ENCODE measurements at places on chromosomes 13 and 19.

GRCh38 chr13:77387607-77388200, 60.8 kb upstream of the MYCBP2 start:
- DNase-seq, result no peak

DNA sequence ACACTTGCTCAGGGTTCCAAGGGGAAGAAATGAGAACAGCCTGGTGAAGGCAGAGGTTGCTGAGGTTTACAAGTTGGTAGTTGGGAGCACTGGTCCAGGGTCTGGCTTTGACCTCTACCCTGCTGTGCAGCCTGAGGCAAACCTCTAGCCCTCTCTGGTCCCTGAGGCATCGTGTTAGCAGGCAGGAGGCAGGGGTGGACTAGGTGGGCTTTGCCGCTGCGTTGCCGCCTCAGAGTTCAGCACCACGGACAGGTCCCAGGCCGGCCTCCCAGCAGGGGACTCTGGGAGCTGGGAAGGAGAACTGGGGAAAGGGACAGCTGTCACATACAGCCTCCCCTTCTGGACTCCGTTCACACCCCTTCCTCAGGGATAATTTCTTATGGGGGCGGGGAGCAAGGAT, 3.1 kb downstream of the NCAN start:
- DNase-seq, result no peak

- DNase-seq, result peak; percentile 90
These were observed at the start of gene FCHO1 for GRCh38 chr19:17751103-17751911. FCHO1 (plus strand) TSS chr19:17751477; CDS start chr19:17755165, 3,688 bp downstream.

- no peak for DNase-seq
These were observed 5.5 kb upstream of the KCTD4 start for GRCh38 chr13:45206340-45206739.

DNA sequence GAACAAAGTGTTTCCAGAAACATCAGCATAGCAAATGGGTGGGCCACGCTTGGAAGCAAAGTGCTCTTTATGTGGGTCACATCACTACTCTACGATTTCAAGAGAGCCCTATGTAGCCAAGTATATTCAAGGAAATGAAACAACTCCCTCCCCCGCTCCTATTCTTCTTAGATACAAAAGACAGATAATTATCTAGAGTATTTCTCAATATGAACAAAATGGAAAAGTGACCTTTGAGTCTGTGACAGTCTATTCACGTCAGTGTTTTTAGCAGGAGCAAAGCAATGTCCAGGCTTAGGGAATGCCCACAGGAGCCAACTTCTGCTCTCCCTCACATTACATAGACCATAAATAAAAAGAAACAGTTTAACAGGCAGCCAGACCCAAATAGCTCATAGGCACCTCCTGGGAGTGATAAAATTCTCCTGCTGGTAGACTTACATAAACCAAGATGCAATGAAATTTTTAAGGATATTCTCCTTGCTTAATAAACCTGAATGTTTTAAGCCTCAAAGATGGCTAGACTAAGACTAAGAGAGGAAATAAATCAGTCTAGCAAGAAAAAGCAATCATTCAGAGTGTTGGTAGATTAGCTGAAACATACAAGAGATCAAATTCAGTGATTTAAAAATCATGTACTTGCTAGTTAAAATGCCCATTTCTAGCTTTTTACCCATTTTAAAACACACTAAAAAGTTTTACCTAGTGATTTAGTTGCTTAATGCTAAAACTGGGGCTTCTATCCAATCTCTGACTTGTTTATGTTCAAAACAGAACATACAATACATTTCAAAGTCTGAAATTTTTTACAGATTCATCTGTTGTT, 182.8 kb downstream of the RGCC start:
- no peak for DNase-seq

DNA sequence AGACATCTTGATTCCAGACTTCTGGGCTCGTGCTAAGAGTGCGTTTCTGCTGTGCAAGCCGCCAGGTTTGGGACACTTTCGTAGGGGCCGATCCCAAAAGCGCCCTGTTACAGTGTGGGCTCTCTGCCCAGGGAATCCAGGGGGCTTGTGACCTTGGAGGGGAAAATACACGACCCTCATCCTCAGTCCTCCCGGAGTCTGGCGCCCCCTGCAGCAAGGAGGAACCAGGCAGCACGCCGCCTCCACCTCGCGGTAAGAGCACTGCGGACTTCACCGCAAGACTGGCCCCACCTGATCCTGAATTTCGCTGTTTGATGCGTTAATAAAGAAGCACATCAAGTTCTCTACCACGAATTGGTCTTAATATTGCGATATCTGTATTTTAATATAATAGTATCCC, 5.2 kb downstream of the POLRMT start:
- no peak for DNase-seq

DNA sequence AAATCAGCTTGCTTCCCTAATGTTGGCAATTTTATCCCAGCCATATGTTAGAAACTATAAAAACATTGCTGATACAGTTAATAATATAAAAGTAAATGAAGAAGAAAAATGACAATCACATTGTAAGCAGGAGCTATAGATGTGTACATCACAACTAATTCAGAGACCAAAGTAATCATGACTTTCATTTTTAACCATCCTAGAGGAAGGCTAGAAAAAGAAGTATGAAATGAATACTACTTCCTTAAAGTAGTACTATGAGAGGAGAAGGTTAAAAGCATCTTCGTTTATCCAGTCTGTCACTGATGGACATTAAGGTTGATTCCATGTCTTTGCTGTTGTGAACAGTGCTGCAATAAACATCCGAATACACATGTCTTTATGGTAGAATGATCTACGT, 135.5 kb downstream of the IRS2 start:
- no peak for DNase-seq

- peak; percentile 95 for DNase-seq
These were observed at the start of the genes PRPF31 and TFPT for GRCh38 chr19:54115109-54116063. PRPF31 (plus strand) TSS chr19:54115754; CDS start chr19:54118279, 2,525 bp downstream. TFPT (minus strand) TSS chr19:54115657; CDS start chr19:54115269, 388 bp downstream.

DNA sequence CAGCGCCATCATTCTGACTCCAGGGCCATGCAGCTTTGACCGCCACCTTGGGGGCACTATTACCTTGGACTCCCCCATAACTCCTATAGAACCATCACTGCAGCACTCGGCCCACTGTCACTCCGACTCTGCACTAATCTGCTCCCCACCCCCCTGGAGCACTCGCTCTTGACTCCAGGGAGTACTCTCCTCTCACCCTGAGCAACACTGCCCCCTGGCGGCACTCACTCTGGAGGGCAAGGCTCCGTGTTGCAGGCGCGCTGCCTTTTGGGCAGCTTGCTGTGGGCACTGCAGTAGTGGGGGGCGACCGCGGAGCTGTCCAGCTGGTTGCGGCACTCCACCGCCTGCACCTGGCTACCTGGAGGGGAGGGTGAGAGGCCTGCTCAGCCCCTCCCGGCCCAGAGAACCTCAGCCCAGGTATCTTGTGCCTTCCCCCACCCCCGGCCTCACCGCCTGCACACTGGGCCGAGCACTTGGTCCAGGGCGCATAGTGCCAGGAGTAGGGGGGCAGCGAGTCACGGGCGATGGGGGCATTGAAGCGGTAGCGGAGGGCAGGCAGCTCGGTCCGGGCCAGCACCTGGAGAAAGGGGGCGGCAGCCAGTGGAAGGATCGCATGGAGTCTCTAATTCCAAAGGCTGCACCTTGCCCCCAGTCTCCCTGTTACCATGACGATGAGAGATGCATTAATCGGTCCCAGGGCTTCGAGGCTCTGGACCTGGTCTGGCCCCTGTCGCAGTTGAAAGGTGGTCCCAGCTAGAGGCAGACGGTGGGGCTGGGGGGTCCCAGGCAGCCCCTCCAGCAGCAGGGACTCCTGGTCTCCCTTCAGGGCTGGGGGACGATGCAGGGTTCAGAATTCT, 8.9 kb upstream of the MYO1F start:
- DNase-seq, result peak; percentile 54

DNA sequence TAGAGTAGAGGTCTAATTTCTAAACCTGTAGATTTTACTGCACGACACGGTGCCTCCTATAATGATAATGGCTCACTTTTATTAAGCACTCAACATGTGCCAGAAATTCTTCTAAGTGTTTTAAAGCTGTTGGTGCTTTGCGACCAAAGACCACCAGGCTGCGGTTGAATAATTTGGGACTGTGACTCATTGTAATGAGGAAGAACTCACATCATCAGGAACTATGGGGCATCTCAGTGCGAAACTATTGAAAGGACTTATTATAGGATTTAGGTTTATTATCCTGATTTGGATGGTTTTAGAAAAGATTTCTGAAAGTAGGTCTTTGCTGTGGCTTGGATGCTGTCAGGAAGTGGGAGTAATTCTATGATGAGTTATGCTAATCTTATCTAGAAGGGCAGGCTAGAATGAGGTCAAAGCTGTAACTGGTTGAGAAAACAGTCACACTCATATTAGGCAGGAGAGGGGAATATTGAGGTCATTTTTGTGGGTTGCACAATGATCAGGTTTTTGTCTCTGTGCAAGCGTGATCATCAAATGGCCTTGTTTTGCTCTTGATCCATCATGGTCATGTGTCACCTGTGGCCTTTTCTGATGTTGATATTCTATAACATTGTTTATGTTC, 266.8 kb downstream of the PCDH20 start:
- DNase-seq, result no peak

DNA sequence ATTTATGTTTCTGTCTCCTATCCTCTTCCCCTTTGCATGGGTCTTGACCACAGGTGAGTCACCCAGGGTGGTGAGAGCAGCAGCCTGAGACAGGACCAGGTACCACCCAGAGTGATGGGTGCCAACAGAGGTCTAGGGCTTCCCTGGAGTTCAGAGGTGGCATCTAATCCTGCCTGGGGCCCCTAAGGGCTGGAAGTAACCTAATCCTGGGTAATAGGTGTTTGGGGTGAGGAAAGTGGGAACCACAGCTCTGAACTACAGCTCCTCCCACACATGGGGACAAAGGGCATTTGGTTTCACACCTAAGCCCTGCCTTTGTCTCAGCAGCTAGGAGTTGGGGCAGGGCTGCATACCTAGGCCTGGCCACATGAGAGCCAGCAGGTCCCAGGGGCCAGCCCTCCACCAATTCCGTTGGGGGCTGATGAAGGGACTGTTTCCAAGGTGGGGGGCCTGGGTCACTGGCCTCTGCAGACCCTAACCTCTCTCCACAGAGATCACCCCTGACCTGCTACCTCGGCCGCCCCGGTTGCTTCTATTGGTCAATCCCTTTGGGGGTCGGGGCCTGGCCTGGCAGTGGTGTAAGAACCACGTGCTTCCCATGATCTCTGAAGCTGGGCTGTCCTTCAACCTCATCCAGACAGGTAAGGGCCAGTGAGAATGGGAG, 8.0 kb downstream of the SPHK2 start:
- peak; percentile 57 for DNase-seq

GRCh38 chr19:55694656-55695491, 19.8 kb downstream of the EPN1 start:
- no peak for DNase-seq

- no peak for DNase-seq
These were observed 38.0 kb upstream of the C13orf42 start for GRCh38 chr13:51148952-51149573.

- DNase-seq, result no peak
These were observed 191.8 kb downstream of the GGACT start for GRCh38 chr13:100396776-100397175.

DNA sequence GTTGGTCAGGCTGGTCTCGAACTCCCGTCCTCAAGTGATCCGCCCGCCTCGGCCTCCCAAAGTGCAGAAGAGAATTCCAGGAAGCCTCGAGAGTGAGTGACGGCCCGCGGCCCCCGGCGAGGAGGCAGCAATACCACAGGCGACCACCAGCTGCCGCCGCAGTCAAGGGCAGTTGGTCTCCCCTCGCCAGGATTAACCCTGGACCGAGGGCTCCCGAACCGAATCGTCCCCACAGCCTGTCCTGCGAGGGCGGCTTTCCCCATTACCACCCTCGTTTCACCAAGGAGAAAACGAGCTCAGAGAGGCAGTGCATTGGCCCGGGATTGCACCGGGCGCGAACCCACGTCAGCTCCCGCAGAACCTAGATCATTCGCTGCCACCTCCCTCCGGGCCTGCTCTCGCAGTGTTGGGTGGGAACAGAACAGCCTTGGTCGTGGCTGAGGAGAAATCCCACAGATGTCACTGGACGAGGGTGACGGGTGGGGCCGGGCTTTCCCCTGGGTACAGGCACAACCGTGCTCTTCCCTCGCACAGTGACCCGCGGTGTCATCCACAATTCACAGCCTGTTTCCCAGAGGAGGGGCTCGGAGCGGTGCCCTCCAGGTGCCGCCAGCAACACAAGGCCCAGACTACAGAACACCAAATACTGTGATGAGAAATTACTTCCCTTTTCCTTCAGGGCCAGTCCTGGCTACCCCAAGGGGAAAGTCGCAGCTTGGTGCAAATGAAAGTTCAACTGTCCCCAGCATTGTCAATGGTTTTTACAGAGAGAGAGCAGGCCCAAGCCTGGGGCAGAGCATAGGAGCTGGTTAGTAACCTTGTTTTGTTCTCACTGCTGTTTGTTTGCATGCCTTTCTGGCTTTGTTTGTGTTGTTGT, 24.8 kb downstream of the C2CD4C start:
- no peak for DNase-seq

DNA sequence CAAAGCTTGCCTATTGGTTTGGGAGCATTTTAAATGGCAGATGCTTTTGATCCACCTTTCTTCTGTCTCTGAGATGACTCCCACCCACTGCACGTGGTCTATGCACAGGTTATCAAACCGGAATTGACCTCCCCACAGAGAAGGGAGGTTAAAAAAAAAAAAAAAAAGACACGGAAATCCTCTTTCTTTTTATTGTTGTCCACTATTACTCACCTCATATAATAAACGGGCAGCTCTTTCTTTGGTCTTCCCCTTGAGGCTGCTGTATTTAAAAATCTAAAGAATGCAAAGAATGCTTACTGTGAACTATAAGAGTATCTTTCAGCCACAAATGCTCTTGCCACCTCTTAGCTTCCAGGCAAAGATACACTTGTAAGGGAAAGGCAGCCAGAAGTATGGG, 329.7 kb downstream of the NDFIP2 start:
- DNase-seq, result no peak

- DNase-seq, result no peak
These were observed 5.8 kb downstream of the GMIP start for GRCh38 chr19:19637523-19638251.

- no peak for DNase-seq
These were observed 23.3 kb upstream of the KCTD4 start for GRCh38 chr13:45224176-45224575.

DNA sequence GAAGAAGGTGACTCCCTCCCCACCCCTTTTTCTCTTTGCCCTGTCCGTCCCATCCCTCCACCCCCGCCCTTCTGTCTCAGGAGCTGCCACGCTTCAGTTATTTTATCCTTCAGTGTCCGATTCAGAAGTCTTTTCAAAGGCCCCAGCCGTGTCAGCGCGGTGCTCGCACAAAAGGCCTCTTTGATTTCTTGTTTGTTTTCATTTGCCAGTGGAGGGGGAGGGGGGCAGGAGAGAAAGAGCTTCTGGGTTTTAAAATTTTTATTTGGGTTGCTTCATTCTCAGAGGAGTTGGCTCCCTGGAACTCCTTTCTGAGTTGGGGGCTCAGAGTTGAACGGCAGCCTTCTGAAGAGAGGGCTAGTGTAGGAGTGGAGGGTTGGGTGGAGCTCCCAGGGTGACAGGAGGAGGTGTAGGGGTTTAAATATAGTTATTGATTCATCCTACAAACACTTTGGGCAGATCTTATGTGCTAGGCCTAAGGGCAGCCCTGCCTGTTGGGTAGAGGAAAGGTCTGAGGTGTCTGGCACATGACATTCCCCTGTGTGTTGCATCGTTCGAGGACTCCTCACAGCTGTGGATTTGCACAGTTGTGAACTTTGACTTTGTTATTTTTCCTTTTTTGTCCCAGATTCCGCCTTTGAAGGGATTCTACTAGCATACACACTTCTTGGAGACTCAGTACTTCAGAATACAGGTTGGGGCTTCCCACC, 36.8 kb downstream of the NFIX start:
- DNase-seq, result no peak
